Right renal cortex interstitium (tissue), 3 donors: ENCODE measurements at places on chromosomes 11 and 22. TPM values are rescaled to one million over a fixed set of nuclear protein-coding genes. Genes with fewer than 3 reads are reported as not detected.

- DNase-seq: no peak
Observed at GRCh38 chr11:720017-720641, 14.1 kb downstream of the EPS8L2 start.

Gene OR5J2
- not detected for polyA plus RNA-seq

Gene ART1
- polyA plus RNA-seq: not detected

- no peak for DNase-seq
Observed at GRCh38 chr11:13038366-13038765, 29.2 kb downstream of the RASSF10 start.

DNA sequence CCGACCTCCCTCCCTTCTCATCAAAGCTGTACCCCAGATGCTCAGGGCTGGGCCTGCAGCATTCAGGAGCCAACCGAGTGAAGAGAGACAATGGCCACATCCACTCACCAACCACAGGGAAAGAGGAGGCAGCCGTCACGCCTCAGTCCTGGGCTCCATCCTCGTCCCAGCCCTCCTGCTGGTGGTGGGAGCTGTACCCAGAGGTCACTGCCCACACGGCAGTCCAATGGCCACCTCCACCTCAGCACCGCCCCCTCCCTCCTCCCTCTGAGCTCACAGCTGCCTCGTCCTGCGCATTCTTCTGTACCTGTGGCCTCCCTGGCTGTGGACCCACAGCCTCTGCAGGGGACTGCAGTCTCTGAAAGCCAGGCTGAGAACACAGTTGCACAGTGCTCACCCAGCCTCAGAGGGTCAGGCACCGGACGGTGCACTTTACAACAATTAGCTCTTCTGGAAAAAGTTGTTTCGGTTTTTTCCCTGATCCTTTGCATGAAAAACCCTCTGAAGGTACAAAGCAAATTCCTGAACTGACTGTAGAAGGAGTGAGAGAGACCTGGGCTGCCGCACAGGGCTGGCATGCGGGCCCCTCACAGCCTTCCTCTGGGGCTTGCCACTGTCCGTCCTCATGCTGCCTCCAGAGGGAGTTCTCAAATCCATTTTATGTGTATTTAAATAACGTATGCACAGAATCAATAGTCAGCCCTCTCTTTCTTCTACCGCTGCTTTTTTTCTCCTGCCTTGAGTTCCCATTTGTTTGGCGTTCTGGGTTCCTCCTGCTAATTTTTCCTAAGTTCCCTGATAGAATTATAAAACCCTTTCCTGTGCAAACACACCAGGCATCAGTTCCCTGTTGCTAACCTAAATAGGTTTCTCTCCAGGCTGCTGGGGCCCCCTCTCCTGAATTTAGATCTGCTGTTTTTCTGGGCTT, 52.7 kb downstream of the PHF21B start:
- no peak for DNase-seq

DNA sequence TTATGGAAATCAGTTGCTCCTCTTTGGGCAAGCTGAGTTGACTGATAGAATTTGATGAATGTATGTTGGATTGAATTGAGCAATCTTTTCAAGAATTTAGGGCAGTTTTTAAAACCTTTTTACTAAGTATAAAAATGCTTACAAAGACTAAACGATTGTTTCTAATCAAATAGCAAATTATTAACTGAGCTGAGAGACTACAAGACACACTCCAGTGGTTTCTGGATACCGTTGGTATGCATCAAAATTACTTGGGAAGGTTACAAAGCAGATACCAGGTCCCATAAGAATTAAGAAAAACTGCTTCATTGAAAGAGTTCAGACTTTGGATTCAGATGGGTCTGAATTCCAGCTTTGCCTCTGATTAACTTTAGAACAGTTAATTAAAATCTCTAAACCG, 721.4 kb downstream of the FAM181B start:
- DNase-seq: no peak

DNA sequence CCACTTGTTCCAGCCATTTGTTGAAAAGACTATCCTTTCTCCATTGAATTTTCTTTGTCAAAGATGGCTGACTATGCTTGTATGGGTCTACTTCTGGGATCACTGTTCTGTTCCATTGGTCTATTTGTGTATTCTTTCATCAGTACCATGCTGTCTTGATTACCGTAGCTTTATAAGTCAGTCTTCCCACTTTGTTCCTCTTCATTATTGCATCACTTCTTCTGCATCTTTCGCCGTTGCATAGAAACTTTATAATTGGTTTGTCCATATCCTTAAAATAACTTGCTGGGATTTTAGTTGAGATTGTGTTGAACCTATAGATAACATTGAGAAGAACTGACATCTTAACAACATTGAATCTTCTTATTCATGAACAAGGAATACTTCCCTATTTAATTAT, 598.8 kb downstream of the TBC1D22A start:
- no peak for DNase-seq
